ENCODE measurements at places on chromosomes 11 and 22.
A peak's percentile ranks its signal among the peaks of the same experiment; 100 is the strongest.

- no peak for DNase-seq
Measured at GRCh38 chr11:131923309-131923708, 552.9 kb downstream of the NTM start.

GRCh38 chr11:127454856-127455255, 454.3 kb upstream of the KIRREL3 start:
- DNase-seq, result no peak

DNA sequence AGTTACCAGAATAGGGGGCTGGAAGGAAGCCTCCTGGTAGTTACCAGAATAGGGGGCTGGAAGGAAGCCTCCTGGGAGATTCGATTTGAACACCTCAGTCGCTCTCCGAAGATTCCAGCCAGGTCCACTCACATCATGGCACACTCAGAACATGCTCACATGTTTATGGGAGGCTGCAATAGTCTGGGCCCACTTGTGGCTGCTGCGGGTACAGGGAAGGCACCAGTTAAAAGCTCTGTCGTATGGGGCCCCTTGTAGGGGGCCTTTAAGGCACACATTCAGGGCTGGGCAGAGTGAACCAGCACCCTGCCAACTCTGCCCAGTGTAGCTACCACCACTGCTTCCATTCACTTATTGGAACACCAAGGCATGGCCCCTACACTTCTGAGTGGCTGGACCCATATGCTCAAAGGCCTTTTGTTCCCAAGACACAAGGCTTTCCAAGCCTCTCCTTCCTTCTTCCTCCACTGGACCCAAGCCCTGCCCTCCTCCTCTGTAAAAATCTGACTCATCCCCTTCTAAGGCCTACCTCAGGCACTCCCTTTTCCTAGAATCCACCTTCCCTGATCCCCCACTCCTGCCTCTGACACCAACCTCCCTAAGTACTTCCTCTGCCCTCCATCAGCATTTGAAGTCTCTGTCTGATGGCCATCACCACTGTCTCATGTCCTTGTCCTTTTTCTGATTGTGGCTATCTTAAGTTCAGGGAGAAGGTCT, 28.0 kb downstream of the USP35 start:
- no peak for DNase-seq

DNA sequence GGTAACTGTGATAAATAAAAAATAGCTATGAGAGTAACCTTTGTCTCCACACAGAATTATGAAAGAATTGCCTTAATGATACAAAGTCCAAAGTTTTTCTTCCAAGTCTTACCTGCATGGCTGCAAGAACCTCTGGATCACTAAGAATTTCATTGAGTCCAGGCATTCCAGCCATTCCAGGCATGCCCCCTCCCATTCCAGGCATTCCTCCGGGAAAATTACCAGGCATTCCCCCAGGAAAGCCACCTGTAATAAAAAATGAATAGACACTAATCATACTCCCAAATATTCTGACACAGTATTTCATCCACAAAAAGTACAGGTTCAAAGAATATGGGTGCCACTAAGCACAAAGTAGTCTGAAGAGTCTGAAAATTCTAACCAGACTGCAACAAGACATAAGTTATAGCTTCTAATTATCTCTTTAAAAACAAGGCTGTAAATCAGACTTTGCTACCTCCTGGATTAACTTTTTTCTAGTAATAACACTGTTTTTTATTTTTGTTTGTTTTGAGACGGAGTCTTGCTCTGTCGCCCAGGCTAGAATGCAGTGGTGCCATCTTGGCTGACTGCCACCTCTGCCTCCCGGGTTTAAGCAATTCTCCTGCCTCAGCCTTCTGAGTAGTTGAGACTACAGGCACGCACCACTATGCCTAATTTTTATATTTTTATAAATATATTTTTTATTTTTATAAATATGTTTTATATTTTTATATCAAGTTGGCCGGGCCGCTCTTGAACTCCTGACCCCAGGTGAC, 8.0 kb upstream of the SLC25A17 start:
- DNase-seq, result no peak

DNA sequence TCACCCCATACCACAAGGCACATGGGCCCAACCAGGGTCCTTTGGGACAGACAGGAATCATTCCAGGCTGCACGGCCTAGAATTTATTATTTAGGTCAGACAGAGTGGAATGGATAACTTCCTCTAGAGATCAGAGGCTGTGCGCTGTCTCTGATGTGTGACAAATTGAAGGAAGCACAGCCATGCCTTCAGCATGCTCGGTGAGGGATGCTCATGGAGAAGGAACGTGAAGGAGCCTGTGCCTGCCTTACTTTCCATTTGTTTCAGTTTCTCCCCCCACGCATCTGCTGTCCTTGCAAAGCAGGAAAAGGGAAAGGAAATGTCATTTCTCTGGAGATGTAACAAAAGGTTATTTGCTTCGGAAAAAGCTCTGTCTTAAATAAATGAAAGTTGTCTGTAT, 644.1 kb downstream of the OPCML start:
- DNase-seq, result no peak

- no peak for DNase-seq
Measured at GRCh38 chr11:12544986-12545775, 129.0 kb upstream of the TEAD1 start.

DNA sequence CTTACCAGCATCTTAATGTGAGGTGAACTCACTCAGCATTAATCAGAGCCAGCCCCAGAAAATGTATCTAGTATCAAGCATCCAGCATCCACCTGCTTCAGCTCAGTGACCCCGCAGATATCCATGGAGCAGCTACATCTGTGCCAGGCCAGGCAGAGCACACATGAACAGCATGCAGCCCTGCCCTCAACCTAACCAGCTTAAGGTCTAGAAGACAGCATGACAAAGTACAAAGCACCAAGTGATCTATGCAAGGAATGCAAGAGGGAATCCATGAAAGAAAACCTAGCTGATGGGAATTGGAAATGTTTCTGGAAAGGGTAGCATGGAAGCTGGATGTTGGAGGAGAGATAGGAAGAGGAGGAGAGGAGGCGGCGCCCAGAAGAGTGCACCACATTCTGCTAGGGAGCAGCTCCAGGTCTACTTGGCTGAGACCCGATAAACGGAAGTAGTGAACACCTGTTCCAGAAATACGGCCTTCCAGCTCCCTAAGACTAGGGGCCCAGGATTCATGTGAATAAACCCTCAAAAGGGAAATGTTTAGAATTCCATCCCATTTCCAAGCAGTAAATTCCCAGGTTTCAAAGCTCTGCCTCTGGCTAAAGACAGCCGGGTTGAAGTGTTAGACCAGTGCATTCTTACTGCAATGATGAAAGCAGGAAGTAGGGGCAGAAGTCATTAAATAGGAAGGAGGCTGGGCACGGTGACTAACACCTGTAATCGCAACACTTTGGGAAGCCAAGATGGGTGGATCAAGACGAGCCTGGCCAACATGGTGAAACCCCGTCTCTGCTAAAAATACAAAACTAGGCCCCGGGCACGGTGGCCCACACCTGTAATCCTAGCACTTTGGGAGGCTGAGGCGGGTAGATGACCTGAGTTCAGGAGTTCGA, 23.5 kb upstream of the L3MBTL2 start:
- DNase-seq, result no peak

DNA sequence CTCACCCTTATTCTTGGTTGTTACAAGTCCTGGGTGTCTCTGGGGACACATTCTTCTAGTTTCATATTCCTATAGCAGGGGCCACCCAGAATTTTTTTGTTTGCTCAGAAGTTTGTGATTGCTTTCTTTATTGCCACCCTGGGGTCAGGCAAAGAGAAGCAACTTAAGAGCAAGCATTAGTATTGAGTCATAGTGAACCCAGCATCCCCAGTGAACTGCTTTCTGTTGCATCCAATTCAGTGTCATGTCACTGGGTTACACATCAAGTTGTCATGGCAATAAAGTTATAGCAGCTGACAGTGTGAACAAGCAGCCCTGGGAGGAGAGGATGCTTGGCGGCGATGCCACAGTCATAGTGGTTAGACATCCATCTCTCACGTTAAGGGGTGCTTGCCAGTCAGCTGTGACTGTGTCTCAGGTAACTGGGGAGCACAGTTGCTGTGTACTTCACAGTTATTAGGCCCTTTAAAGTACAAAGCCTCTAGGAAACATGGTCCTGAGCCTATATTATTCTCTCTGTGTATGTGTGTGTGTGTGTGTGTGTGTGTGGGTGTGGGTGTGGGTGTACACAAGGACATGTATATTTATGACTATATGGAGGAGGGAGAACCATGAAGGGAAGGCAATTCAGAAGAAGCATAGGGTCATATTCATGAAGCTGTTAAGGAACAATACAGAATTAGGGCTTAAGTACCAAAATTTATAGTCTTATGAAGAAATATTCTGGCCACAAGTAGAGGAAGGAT, 52.5 kb downstream of the TRIM44 start:
- peak; percentile 36 for DNase-seq

DNA sequence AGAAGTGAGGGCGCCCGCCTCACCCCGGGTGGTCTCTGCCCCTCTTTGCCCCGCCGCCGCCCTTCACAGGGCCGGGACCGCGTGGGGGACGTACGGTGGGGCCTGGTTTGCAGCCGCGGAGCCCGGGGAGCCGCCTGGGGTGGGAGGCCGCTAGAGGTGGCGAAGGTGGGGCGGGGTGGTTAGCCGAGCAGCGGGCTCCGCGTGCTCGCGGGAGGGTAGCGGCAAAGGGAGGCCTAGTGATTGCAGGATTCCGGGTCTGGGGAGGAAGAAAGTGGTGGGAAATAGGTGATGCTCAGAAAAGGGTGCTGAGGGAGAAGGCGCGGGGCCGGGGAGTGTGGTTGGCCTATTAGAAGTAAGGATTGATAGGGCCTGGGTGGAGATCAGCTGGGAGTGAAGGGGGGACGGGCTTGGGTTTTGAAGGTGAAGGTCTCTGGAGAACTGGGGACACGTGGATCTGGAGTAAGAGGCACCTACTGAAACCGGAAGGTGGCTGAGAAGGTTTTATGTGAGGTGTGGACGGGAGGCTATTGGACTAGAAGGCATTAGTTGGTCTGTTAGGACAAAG, 571 bp downstream of the FAR1 start:
- DNase-seq, result peak; percentile 59

DNA sequence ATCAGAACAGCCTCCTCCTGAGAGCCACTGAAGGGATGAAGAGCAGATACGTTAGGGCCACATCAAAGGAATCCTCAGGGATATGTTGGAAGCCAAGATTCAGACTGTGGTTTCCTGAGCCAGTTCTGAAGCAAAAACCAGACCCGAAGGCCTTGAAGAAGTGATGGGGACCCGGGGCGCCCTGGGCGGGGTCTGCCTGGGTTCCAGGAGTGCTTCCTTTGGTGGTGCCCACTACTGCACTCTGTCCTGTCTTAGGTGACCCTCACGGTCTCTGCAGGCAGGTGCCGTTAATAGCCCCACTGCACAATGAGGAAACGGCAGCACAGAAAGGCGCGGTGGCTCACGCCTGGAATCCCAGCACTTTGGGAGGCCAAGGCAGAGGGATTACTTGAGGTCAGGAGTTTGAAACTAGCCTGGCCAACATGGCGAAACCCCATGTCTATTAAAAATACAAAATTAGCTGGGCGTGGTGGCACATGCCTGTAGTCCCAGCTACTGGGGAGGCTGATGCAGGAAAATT, 12.9 kb upstream of the SH3BP1 start:
- no peak for DNase-seq

GRCh38 chr11:128551058-128551457, 36.3 kb downstream of the ETS1 start:
- no peak for DNase-seq

DNA sequence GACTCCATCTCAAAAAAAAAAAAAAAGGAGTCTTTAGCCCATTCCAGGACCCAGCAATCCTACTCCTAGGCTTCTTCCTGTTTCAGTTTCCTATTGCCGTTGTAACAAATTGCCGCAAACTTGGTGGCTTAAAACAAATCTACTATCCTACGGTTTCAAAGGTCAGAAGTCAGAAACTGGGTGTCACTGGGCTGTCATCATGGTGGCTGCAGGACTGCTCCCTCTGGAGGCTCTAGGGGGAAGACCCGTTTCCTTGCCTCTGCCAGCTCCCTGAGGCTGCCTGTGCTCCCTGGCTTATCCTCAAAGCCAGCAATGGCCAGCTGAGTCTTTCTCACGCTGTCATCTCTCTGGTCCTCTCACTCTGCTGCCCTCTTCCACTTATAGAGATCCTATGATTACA, 8.7 kb upstream of the DAGLA start:
- DNase-seq, result no peak

DNA sequence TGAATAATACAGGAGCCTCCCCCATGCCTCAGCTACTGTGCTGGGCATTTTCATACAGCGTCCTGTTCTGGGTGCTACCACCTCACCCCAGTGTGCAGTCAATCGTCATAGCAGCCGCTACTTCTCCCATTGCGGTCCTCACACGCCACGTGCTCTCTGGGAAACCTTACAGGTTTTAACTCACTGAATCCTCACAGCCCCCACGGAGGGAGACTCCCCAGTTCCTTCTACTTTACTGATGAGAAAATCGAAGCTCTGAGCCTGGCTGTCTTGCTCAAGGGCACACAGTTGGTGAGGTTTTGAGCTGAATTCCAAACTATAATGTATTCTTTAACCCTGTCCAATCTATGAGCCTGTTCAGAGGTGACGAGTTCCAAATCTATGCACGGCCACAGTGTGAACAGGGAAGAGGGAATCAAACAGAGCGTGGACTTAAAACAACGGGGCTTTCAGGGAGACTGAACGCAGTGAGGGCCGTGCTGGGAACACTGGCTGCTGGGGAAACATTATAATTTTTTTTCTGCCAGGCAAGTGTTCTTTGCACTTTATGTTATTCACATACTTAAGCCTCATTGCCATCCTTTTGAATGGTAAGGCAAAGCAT, 421.5 kb downstream of the BRD1 start:
- DNase-seq, result no peak

GRCh38 chr11:531919-532526, 3.4 kb downstream of the HRAS start:
- DNase-seq, result no peak

GRCh38 chr22:16603448-16603768, 10.8 kb upstream of the CCT8L2 start:
- DNase-seq, result no peak

DNA sequence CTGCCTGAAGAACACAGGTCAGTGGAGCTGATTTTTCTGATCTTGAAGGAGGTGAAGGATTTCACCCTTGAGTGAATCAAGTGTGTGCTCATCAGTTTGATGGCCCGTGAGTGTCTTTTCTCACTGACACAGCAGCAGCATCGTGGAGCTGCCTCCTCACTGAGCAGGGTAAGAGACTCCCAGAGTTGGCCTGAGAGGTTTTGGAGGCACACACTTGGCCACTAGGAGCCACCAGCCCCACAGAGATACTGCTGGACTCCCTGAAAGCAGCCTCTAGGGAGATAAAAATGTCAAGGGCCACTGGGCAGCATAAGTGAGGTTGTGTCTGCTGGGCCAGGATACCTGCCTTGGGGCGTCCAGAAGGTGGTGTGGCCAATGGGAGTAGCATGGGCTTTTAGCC, 245.4 kb downstream of the GRIK4 start:
- DNase-seq, result no peak

DNA sequence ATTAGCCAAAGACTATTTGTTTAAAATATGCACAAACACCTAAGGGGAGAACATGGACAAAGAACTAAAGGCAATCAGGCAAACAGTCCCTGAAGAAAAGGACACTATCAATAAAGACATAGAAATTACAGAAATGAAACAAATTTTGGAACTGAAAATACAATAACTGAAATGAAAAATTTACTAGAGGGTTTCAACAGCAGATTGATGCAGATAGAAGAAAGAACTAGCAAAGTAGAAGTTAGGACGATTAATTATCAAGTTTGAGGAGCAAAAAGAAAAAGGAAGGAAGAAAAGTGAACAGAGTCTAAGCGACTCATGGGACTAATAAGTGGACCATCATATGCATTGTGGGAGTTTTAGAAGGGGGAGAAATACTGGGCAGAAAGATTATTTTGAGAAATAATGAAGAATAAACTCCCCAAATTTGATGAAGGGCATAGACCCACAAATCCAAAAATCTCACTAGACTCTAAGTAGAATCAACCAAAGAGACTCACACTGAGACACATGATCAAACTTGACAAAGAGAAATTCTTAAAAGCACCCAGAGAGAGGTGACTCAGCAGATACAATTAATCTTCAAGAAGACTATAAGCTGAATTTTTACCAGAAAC, 62.9 kb downstream of the JAM3 start:
- no peak for DNase-seq
